Stimulated activated CD8-positive, alpha-beta memory T cell treated with anti-CD3 and anti-CD28 coated beads, Interleukin-7, amount 100 ng/mL, for 4 hours (primary cell): ENCODE measurements at places on chromosomes 16 and 17.

GRCh38 chr16:22255335-22255734 lies 41.9 kb upstream of the POLR3E start:
- no peak for DNase-seq

GRCh38 chr16:67982011-67982696 lies 1.9 kb upstream of the DPEP3 start:
- no peak for DNase-seq

- DNase-seq: peak; percentile 45
Measured at GRCh38 chr17:48646183-48647102, 20.3 kb upstream of the HOXB9 start.

DNA sequence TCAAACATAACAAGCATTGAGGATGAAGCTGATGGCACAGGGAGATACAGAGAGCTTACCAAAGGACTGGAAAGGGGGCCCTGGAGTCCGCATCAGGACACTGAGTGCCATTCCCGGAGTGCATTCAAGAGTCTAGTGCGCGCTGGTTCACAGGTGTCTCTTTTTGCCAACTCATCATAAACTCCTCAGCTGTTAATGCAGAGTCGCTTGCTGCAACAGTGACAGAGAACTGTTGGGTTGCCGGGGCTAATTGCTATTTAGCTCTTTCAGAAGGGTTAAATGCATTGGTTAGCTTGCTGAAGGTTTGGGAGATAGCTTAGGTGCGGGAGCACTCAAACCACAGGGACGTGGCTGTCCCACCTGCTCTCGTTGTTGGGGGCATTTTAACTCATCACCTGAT lies 1091.6 kb upstream of the EEF2KMT start:
- DNase-seq: no peak

DNA sequence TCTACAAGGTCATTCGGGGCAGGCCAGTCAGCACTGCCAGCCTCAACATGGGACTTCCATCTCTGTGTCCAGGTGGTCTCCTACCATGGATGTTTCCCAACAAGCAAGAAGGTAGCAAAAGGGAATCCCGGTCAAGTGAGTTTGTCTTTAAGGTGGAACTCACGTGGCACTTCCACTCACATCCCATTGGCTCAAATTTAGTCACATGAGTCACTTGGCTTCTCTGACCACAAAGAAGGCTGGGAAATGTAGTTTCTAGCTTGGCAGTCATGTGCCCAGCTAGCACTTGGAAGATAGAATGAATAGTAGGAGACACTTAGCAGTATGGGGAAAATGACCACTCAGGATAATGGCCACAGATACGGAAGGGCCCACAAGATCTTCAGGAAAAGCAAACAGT lies 106.6 kb downstream of the AIPL1 start:
- no peak for DNase-seq

DNA sequence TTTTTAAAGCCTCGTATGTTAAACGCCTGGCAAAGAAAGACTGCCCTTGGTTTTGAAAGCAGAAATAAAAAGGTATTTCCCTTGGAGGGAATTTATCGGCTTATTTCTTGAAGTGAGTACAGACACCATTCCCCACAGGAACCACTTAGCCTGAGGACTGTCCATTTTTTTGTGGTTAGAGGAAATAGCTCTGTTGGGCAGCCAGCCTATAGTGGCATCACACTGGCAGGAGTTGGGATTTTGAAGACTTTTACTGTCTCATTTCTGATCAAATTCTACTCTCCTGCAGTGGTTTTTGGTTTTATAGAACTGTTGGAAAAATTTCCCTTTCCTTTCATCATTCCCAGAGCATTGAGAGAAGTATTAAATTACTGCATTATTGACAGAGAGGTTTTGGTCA lies 34.1 kb upstream of the CDC6 start:
- DNase-seq: no peak

DNA sequence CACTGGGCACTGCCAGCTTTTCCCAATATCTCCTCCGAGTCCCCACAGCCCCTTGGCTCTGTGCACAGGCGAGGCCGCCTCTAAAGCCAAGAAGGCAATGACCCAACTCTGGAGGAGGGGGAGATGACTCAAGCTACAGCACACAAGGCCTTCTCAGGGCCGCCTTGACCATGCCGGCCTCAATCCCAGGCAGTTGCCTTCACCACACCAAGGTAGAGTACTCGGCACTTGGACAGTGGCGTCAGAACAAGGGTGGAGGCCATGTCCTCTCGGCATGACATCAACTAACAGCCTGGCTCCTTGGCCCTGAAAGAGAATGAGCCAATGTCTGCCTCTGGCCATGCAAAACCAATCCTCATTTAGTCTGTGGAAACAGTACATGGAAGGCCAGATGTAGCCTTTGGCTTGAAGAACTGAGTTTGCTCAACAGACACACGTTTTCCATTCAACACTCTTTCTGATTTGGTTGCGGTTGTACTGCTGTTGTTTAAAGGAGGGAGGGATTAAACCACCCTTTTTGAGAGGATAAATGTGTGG lies 139.6 kb downstream of the XYLT1 start:
- no peak for DNase-seq

DNA sequence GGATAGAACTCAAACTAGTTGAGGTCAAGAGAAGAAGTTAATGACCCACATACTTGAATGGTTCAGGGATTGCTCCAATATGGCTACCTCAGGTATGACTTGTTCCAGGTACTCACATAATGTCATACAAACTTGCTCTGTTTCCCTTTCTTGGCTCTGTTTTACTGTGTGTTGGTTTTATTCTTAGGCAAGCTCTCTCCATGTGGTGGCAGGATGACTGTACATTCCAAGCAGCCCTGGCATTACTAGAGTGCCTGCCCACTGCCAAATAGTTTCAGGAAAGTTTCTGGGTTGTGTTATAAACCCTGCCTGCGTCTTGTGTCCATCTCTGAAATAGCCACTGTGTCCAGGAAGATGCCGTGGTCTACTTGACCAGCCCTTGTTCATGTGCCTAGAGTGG lies 476.8 kb downstream of the SHISA9 start:
- no peak for DNase-seq

GRCh38 chr16:11402745-11403533 lies 57.7 kb downstream of the RMI2 start:
- no peak for DNase-seq

DNA sequence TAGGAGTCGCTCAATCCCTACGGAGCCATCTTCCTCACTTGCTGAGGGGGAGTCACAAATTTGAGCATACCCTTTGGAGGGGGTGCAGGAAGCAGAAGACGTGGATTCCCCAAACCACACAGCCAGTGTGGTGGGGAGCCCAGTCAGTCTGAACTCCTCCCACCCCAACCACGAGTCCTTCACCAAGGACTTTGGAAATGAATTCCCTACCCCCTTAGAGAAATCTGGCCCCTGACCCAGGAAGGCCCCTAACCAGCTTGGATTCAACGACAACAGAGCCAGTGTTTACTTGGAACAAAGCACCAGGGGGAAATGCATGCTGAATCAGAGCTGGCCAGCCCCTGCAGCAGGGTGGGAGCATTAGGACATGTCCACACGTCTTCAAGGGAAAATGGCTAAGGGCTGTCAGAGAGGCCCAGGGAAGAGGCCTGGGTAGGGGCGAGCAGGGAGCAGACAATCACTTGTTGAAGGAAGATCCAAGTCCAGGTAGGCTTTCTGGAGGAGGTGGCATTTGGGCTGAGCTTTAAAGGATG lies 5.5 kb upstream of the TMEM92 start:
- DNase-seq: no peak

DNA sequence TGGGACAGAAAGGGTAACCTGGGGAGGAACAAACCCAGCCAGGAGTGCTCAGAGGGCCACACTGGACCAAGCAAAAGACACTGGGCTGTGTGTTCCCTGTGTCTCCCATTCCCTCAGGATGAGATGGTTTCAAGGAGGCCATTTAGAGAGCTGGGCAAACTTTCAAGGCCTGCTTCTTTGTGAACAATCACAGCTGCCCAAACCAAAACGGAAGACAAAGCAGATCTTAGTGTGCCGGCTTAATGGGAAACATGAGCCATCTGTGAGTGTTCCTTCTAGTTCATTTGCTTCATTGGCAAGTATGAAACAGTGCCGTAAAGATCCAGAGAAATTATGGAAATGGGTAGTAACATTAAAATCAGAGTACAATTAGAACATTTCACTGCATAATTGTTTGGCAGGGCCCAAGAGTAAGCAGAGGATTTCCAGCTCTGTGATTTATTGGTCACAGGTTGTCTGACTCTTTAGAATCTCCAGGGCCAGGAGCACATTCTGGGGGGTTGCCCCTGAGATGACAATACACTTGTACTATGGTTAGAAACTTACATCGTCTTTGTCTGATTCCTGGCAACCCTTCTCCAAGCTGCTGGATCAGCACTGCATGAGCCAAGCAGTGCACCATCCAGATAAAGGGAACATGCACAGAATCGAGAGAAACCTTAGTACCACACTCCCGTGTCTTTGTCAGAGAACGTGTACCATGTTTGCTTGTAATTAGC lies 412.1 kb downstream of the RBFOX1 start:
- no peak for DNase-seq

DNA sequence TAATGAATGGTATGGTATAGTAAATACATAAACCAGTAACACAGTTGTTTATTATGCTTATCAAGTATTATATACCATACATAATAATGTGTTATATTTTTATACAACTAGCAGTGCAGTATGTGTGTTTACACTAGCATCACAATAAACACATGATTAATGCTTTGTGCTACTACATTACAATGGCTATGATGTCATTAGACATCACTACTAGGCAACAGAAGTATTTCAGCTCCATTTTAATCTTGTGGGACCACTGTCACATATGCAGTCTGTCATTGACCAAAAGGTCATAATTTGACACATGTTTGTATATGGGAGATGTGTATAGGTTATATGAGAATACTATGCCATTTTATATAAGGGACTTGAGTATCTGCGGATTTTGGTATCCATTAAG lies 32.7 kb downstream of the TRIM37 start:
- DNase-seq: no peak

DNA sequence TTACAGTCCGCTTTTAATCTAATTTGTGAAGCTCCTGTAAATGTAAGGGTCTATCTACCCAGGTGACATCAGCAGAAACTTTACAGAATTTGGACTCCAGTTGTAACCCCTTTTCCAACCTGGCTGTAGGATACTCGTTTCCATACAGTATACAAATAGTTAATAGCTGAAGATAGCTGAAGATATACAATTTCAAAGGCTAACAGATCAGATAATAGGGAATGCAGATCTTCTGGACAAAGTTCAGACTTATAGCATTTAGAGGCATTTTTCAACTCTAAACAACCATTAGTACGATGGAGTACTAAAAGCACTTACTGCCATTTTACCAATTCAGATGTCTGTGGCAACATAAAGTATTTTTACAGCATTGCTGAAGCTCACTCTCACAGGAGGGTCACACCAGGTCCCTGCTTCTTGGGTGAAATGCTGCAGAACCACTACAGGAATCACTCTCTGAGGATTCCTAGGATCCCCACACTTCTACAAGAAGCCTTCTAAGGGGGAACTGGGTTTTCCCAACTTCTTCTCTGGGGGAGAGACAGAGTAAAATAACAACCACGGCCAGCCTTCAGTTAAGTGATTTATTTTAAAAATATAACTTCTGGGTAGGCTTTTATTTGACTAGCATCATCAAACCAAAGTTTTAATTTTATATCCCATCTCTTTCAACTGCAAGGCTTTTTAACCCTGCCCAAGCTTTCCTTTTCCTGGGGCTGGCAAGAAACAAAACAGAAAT lies 2.9 kb downstream of the VEZF1 start:
- no peak for DNase-seq

GRCh38 chr16:28880955-28881354 lies 2.7 kb downstream of the ATP2A1 start:
- DNase-seq: no peak

GRCh38 chr16:81435103-81435502 lies 9.5 kb upstream of the CMIP start:
- no peak for DNase-seq

DNA sequence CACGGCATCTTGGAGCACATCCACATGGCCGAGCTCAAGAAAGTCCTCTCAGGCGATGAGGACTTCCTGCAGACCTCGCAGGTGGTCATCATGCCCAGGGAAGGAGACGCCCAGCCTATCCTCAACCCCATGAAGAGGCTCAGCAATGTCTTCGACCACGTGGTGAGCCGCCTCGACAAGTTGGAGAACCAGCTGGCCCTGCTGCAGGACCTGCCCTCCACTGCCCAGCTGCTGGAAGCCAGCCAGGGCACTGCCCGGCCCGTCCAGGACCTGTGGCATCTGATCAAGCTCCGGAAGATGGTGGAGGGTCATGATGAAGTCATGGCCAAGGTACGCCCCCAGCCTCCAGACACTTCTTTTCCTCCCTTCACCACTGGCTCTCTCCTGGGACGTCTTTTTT lies 440 bp downstream of the C16orf96 start:
- no peak for DNase-seq

DNA sequence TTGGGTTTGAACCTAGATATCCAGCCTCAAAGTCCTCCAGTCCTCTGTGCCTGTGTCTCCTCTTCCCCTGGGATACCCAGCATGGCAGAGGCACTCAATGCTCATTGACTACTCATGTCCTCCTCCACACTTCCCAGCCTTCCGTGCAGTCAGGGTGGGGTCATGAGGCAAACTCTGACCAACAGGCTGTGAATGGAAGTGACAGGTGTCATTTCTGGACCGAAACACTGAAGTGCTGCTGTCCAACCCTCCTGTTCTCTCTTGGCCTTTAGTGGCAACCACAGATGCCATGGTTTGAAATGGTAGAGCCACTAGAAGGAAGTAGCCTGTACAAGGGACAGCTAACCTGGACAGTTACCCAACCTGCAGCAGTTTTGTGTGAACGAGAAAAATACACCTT lies 46.7 kb upstream of the MAP3K14 start:
- DNase-seq: no peak

DNA sequence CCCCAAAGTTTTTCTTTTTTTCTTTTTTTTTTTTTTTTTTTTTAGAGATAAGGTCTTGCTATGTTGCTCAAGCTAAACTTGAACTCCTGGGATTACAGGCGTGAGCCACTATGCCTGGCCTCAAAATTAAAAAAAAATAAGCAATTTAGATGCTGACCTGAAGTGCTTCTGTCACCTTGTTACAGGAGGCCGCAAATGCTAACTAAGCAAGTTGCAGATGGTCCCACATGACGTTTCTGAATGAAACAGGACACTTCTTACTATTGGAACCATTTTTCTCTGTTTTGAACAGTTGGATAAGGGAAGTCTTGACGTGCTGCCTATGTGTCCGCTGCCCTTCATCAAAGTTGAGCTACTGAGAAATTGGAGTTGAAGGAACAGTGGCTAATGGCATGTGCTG lies 8.8 kb downstream of the ANKRD40CL start:
- no peak for DNase-seq

GRCh38 chr17:56884483-56885311 lies 29.2 kb downstream of the TRIM25 start:
- no peak for DNase-seq

- DNase-seq: no peak
Measured at GRCh38 chr17:61442136-61442775, 10.0 kb upstream of the TBX4 start.

DNA sequence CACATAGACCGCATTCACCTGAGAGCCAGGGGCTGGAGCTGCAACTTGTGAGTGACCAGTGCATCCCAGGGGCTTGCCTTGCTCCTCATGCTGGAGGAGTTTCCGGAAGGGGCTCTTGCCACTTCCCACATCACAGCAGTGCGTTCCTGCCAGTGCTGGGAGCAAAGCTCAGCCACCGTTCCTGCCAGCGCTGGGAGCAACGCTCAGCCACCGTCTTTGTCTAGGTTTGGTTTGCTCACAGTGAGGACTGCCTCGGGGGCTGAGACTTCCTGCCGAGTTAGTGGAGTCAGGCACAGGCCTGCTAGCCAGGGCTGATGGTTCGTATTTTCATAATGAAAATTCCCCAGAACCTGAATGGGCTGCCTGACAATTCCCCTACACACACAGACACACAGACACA lies 5.4 kb upstream of the CHRNE start:
- no peak for DNase-seq

GRCh38 chr16:4053301-4053845 lies 62.9 kb downstream of the ADCY9 start:
- DNase-seq: no peak

GRCh38 chr16:87127061-87127765 lies 190.0 kb downstream of the C16orf95 start:
- no peak for DNase-seq
